ENCODE measurements at places on chromosomes 2 and 18.

DNA sequence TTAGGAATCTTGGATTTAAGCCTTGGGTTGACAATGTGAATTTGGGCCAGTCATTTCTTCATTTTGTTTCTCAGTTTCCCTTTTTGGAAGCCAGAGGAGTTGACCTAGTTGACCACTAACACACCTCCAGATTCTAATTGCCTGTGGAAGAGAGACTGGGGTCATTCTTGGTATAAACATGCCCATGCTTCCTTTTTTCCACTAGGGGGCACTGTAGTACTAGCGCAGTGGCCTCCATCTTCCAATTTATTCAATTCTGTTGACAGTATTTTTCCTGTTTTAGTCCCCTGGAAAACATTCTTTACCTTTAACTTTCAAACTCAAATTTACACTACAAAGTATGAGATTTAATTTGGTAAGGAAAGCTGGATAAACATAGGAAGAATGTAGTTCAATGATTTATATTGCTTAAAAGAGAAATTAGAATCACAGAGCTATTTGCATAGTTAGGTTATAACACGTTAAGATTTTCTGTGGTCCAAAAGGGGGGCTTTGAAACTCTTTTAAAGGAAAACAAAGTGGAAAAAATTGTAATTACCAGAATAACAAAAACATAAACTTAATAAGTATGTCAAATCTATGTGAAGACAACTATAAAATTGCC lies 57.5 kb upstream of the AGPS start:
- peak; percentile 59 for DNase-seq

DNA sequence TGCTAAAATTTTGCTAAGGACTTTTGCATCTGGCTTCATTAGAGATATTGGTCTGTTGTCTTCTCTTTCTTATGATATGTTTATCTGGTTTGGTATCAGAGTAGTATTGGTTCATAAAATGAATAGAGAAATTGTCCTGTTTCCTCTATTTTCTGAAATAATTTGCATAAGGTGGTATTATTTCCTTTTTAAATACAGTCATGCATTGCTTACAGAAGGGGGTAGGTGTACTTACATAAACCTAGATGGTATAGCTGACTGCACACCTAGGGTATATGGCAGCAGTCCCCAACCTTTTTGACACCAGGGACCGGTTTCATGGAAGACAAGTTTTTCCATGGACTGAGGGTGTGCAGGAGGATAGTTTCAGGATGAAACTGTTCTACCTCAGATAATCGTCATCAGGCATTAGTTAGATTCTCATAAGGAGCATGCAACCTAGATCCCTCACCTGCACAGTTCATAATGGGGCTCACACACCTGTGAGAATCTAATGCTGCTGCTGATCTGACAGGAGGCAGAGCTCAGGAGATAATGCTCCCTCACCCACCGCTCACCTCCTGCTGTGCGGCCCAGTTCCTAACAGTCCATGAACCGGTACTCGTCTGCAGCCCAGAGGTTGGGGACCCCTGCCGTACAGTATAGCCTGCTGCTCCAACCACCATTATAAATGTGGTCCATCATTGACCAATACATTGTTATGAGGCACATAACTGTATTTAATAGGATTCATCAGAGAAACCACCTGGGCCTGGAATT lies 189.2 kb downstream of the FAM210A start:
- no peak for DNase-seq

DNA sequence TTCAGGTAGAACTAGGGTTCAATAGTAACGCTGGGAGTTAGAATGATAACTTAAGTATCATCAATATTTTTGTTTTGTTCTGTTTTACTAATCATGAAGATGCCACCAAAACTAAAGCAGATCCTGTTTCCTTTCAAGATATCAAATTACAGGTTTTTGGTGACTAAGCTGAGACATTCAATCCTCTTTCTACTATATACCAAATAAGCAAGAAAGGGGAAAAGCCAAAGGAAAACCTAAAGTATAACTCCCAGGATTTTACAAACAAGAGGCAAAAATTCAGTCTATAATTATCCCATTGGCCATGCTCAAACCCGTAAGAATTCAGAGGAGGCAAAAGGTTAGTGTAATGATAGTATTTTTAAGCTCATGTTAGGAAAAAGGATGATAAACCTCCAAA lies 175.2 kb upstream of the CCDC150 start:
- no peak for DNase-seq

DNA sequence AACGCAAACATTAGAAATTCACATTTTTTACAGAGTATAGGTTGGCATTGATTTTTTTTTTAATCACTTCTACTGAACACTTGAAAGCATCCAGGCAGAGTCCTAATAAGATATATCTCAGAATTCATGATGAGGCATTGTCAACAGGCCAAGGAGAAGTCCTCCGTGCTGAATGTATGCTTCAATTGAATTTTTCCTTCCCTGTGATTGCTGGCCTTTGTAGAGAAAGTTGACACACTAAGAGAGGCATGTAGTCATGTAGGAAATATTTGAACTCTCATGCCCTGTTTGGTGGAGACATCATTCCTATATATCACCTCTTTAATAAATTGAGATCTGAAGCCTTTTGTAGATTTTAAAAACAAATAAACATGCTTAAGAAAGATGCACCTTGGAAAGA lies 844.9 kb downstream of the CPS1 start:
- no peak for DNase-seq

DNA sequence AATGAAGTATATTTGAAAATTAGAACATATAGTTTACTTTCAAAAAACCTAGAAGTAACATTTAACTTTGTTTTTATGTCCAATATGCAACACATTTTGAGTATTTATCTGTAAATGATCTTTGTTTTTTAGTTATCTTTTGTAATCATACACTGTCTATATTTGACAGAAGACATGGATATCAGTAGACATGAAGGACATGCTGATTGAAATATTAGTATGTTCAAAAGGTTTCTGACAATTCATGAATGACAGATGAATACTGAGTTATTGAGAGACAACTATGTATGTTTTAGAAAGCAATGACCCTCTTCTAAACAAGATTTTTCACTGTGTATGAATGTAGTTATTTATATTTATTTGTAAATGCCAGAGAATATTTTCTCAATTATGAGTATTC lies 215.6 kb upstream of the TMEFF2 start:
- DNase-seq, result no peak

DNA sequence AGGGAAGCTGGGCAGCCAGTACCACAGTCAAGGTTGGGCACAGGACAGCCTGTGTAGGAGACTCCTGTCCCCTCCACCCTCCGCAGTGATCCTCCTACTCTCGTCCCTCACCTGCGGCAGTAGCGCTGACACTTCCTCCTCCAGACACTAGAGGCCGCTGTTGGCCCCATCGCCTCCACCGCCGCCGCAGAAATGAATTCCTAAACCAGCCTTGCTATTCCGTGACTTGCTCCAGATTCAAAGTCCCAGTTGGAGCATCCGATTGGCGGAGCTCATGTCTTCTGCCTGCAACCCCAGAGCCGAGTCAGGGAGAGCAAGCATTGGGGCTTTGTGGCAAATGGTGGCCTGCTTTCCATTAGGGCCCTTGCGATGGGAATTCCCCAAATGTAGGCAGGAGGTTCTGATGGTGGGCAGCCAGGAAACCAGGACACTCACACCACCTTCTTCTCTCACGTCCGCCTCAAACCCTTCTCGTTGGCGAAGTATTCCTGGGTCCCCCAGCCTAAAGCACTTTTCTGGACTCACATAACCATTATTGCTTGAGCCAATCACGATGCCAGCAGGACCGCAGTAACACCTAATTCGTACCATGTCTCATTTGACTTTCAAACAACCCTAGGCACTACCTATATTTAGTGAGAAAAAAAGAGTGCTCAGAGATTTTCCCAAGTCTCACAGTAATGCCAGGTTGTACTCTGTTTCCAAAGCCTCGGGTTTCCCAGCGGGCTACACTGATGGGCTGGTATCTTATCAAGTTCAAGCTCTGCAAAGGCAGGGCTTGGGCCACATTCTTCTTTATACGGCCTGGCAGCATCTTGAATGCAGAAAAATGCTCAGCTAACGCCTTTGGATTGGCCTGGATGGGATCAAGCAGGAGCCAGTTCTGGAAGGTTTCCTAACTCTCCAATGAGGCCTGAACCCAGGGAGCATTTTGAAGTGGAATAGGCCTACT lies 1.2 kb upstream of the DNAJB2 start:
- peak; percentile 71 for DNase-seq

GRCh38 chr2:33062665-33063250 lies 116.0 kb downstream of the LTBP1 start:
- no peak for DNase-seq
